T-helper 1 cell (primary cell): ENCODE measurements at places on chromosomes 3 and 15.

DNA sequence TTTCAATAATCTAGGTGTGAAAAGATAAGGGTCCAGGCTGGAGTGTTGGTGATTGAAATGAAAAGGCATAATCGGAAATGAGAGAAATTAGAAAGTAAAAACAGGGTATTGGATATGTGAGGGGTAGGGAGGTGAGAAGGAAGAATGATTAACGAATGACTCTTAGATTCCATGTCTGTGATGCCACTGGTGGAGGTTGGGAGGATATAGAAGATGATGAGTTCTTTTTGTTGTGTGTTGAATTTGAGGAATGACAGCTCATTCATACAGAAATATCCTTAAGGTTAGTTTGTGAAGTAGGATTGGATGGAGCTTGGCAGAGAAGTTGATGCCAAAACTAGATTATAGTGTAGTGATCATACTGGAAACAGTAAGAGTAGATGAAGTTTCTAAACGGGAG, 72.2 kb upstream of the CCNL1 start:
- DNase-seq, result no peak

- DNase-seq, result no peak
Measured at GRCh38 chr3:58897646-58898045, 152.2 kb downstream of the CFAP20DC start.

DNA sequence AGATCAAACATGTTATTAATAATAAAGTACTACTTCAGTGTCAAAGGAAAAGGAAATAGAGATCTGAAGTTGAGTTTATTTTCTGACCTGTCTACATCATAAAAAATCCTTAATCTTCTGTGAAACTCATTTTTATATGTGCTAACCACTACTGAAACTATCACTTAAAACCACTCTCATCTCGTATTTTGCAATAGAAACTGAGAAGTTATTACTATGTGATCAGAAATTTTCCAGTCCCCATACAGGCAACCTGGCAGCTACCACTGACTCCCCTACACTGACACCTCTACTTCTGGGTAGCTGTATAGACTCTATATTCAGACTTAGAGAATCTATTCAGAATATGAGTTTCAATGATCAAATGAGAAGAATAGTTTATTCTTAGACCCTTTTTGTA, 8.3 kb downstream of the HDGFL3 start:
- no peak for DNase-seq

DNA sequence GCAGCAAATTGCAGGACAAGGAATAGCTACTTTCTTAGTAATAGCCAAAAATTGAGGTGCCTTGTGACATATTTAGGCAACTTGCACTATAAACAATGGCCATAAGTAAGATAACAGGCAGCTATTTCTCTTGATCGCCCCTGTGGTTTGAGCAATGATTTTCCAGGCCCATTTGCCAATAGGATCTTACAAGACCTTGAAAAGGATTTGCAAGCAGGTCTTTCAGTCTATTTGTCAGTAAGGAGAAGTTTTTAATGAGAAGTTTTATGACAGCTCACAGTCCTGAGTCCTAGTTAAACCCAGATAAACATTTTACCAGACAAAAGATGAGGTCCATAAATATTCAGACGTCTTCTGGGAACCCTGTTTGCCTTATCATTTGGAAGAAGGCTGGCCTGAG, 645.5 kb downstream of the RBMS3 start:
- DNase-seq, result no peak

- DNase-seq, result no peak
Measured at GRCh38 chr15:39593656-39594445, 13.0 kb downstream of the THBS1 start.

DNA sequence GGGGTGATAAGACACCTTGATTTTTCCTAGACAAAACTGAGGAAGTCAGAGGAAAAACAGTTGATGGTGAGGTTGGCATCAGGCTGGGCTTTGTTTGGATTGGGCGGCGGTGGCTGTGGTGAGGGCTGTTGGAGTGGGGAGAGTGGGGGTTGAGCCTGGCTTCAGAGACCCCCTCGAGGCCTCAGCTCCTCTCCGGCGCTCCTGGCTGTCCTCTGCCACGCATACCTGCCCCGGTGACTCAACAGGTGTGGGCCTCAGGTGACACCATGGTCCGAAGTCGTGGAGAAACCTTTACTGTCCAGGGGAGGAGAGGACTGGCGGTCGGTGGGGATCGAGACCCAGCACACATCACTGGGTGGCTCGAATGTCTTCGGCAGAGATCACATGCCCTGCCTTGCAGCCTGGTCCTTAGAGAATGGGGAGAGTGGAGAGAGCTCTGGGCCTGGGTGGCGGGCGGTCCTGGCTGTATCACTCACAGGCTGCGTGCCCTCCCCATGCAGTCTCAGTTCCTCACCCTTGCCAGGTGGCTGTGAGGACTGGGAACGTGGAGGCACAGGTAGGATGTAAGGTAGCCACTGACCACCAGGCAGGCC, 2.6 kb downstream of the APBA2 start:
- no peak for DNase-seq
